Mesothelial cell of epicardium (in vitro differentiated cells): ENCODE measurements at places on chromosomes 13 and 19. TPM values are rescaled to one million over a fixed set of nuclear protein-coding genes. Genes with fewer than 3 reads are reported as not detected.

PDX1 gene
- not detected in 3 replicates for total RNA-seq

- peaks cover 26% of the 10 kb centered on the region for H3K4me1 ChIP-seq
- peaks cover 26% of the 10 kb centered on the region for H3K27me3 ChIP-seq
- no peak for DNase-seq
Observed at GRCh38 chr19:50978772-50979390, 4.8 kb downstream of the KLK7 start.

DNA sequence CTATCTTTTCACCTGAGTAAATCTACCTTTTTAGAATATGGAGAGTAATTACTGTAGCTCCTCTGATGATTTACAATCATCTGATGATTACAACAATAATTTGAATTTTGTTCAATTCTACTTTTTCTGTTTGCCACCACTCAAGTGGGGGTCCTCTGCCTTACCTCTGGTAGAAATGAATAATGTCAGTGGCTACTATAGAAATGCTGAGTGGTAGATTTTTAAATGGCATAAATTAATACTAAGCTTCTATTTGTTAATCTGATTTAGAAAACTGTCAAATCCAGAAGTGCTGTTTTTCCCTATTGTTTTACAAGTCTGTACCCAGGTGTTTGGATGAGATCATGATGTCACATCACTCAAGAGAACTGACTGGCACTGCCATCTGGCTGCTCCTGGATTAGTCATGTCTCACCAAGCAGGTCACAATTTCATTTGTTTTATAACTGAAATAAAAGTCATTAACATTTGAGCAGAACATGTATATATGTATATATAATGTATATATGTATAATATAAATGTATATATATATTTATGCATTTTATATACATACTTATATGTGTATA lies 494.8 kb downstream of the TBC1D4 start:
- H3K27ac ChIP-seq: no peak overlapping the region
- H3K4me1 ChIP-seq: no peaks in the 10 kb centered on the region
- H3K36me3 ChIP-seq: no peaks in the 10 kb centered on the region
- H3K4me3 ChIP-seq: no peak overlapping the region
- no peaks in the 10 kb centered on the region for H3K27me3 ChIP-seq

NFIX gene
- total RNA-seq: 52.4 to 55.5 TPM (median 53.8 TPM) in 3 replicates

ZNF578 gene
- 0.34 to 0.69 TPM (median 0.56 TPM) in 3 replicates for total RNA-seq

DNA sequence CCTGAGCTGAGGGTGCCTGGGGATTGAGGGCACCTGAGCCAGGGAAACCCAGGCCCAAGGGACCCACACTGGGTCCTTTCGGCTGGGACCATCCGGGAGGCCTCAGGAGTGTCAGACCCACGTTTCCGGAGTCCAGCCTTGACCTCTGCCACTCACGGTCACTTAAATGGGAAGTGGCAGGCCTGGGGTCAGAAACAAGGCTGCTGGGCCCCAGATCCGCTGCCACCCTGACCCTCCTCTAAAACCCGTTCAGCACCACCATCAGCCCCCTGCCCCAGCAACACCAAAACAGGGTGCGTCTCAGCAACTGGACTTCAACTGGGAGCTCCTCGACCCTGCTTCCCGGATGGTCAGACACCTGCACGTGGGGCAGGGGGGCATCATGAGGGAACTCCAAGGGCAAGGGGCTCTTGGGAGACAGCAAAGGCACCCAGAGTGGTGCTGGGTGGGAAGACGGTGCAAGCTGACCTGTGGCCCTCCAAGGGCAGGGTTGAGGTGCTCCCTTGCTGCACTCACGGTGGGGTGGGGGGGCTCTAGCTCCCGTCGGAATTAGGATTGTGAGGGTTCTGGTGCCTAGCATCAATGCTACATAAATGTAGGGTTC lies 1.2 kb upstream of the PLPP2 start:
- peaks cover 19% of the 10 kb centered on the region for H3K4me1 ChIP-seq
- H3K36me3 ChIP-seq: no peaks in the 10 kb centered on the region
- peak overlapping the region; percentile 45 for H3K4me3 ChIP-seq

ARL11 gene
- 0.11 to 0.20 TPM (median 0.16 TPM) in 3 replicates for total RNA-seq
